ENCODE measurements at places on chromosomes 4 and X. TPM values are rescaled to one million over a fixed set of nuclear protein-coding genes. Genes with fewer than 3 reads are reported as not detected.

The FAM114A1 gene
- total RNA-seq = 431 TPM

The TMPRSS11A gene
- not detected for total RNA-seq

The MAGEA10 gene
- not detected for total RNA-seq

The UGT8 gene
- total RNA-seq = 0.10 TPM

The ZBTB49 gene
- 3.3 TPM for total RNA-seq

The ATP2B3 gene
- total RNA-seq = 0.20 TPM

The GABRG1 gene
- not detected for total RNA-seq

The SH3RF1 gene
- 34.4 TPM for total RNA-seq

The GRIA3 gene
- total RNA-seq = 8.4 TPM

The PNMA6F gene
- total RNA-seq = not detected

The POU3F4 gene
- total RNA-seq = not detected

The RPL36A gene
- 381 TPM for total RNA-seq

The NOX1 gene
- not detected for total RNA-seq

The CYLC1 gene
- total RNA-seq = not detected

Data from smooth muscle cell of the pulmonary artery (primary cell).